ENCODE measurements at places on chromosomes 2 and 18.

GRCh38 chr2:236498369-236498768, 71.3 kb upstream of the ACKR3 start:
- H3K36me3 ChIP-seq, result no peaks in the 10 kb centered on the region
- no peak overlapping the region for H3K4me3 ChIP-seq
- H3K27ac ChIP-seq, result no peak overlapping the region

DNA sequence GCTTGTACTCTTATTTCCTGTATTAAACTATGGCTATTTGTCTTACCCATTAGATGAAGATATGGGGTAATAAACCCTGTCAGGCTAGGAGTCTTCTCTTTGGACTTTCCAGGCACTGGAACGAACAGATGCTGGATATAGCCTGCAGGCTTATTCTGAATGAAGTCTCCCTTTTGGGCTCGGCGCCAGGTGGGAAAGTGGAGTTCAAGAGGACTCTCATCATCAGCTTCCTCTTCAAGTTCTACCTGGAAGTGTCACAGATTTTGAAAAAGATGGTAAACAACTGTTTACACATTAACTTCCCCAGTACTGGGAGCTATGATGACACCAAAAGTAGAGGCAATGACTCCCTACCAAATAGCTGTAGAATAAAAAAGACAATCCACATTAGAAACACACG, 27.9 kb downstream of the AOX1 start:
- no peaks in the 10 kb centered on the region for H3K36me3 ChIP-seq
- no peaks in the 10 kb centered on the region for H3K27me3 ChIP-seq
- H3K4me3 ChIP-seq, result no peak overlapping the region

- no peak for DNase-seq
- no peak overlapping the region for H3K4me3 ChIP-seq
- H3K4me1 ChIP-seq, result peaks cover 6% of the 10 kb centered on the region
- no peaks in the 10 kb centered on the region for H3K27me3 ChIP-seq
- H3K27ac ChIP-seq, result no peak overlapping the region
These were observed 2.0 kb downstream of the LMAN2L start for GRCh38 chr2:96737831-96738230.

DNA sequence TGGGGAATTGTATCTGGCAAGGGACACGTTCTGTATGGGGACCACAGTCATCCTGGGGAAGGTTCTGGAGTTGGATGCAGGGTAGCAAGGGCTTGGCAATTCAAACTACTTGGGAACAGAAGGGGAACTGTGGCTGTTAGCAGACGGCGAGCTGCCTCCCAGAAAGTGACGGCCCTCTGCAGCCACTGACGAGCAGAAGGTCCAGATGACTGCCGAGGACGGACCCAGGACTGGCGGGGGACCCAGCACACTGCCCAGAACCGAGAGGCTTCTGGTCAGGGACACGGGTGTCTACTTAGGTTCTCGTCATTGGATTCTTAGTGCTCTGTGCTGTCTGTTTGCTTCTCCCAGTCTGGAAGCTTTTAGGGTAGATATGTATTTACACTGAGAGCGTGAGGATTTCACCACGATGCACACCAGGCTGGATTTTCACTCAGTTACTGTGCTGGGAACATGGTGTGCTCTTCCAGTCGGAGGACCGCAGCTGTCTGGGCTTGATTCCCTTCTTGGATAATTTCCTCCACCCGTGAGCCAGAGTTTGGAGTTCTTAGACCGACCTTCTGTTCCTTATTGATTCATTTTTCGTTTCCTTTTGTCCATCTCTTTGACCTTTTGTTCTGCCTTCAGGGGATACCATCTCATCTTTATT, 13.4 kb downstream of the GPR35 start:
- peaks cover 10% of the 10 kb centered on the region for H3K27me3 ChIP-seq
- no peak for DNase-seq
- H3K27ac ChIP-seq, result no peak overlapping the region
- no peaks in the 10 kb centered on the region for H3K36me3 ChIP-seq
- H3K4me3 ChIP-seq, result no peak overlapping the region
- no peaks in the 10 kb centered on the region for H3K4me1 ChIP-seq

DNA sequence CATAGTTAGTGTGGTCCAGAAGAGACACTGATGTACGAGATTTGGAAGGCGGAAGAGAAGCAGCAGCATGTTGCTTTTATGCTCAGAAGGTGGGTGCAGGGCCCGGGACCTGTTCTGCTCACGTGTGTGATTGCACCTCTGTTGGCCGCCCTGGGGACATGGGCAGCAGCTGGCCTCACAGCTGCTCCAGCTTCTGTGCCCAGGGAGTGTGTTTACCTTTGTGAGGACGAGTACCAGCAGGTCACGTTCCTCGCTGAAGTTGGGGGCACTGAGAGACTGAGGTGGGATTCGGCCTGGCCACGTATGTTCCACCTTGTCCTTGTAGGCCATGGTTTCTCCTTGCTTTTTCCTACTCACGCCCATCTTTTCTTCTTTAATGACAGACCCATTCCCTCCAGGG, 86.3 kb downstream of the PMAIP1 start:
- no peaks in the 10 kb centered on the region for H3K27me3 ChIP-seq
- DNase-seq, result no peak
- no peaks in the 10 kb centered on the region for H3K36me3 ChIP-seq

DNA sequence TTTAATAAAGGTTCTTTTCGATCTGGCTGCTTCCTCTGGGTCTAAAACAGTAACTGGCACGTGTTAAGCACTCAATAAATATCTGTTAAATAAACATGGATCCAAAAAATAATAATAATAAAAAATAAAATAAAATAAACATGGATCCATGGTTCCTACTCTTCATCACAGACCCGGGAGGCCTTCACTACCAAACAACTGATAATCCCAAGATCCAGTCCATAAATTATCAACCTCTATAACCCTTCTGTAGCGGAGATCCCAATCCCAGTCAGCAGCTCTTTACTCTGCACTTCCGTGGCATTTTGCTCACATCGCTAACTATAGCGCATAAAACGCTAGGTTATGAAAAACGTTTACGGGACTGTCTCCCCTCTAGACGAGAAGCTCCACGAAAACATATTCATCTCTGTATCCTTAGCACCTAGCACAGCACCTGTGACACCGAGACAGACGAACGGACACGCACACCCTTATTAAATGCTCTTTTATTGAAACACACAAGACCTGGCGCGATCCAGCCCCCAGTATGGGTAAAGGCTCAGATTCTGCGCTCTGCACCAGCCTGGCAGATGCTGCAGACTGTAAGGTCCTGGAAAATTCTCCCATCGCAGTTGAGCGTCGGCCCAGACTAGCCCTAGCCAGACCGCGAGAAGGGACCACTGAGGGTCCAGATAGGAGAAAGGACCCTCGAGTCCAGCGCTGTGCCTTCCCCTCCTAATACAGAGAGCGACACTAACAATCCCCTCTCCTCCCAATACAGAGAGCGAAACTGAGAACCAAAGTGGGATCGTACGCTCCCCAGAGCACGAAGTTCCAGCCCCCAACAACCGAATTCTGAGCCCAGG, 770 bp downstream of the NBAS start:
- no peaks in the 10 kb centered on the region for H3K27me3 ChIP-seq
- DNase-seq, result no peak
- H3K27ac ChIP-seq, result no peak overlapping the region
- H3K4me3 ChIP-seq, result peak overlapping the region; percentile 80

DNA sequence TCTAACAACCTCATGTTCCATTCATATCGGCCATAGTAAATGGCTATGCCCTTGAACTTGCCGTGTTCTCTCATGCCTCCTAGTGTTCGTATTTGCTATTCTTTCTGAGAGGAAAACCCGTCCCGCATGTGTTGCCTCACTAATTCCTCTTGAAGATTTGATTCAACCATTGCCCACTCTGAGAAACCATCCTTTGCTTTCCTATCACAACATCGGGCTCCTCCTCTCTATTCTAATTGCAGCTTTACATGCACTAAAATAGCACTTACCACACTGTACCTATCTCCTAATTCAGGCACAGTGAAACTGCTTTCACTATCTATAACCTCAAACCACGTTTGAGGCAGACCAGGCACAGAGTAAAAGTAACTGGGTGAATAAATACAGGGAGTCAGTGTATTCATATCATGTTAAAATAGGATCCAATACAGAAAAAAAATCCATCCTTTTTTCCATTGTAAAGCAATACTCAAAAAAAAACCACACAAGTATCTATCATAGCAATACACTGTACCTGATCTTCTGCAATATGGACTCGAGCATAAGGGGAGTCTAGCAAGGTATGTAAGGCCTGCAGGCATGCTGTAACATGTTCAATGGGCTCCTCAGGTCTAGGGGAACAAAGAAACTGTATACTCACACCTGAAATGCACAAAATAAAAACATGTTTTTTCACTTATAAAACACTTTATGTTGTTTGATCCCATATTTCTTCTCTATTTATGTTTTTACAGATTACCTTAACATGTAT, 39.0 kb upstream of the STRN start:
- H3K4me3 ChIP-seq, result no peak overlapping the region
- DNase-seq, result no peak
- H3K36me3 ChIP-seq, result peaks cover 3% of the 10 kb centered on the region
- no peaks in the 10 kb centered on the region for H3K4me1 ChIP-seq
- H3K27ac ChIP-seq, result no peak overlapping the region

DNA sequence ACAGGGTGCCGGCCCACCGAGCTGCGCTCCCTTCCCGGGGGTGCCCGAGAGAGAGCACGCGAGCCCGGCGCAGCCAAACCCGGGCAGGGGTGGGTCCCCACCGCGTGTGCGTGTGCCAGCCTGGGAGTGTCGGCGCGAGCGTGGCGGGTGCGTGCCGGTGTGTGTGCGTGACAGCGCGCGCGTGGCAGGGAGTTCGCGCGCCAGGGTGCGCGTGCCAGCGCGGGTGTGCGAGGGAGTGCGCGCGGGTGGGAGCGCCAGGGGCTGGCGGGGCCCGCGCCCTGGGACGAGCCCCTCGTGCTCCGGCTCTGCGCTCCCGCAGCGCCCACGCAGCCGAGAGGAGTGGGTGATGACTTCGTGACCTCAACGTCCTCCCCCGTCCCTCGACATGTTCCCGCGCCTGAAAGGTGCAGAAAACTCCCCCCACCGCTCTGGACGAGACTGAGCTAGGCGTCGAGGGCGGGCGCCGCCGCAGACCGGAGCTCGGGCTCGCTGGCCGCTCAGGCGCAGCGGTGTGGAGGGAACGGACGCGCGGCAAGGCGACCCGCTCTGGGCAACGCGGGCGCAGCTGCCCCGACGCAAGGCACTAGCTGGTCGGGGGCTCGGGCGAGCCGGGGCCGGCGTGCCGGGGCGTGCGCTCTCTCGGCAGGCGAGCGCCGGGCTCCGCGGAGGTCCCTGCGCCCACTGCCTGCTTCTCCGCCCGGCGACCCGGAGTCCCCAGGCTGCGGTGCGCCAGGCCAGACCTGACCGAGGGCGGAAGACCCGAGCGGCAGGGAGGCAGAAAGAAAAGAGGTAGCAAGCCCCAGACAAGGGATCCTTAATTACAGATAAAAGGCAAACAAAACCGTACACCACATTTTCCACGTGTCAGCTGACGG, 582.8 kb downstream of the ZEB2 start:
- no peaks in the 10 kb centered on the region for H3K36me3 ChIP-seq
- peak overlapping the region; percentile 41 for H3K4me3 ChIP-seq
- H3K27me3 ChIP-seq, result peaks cover 9% of the 10 kb centered on the region
- H3K4me1 ChIP-seq, result peaks cover 2% of the 10 kb centered on the region
- DNase-seq, result peak; percentile 47

Data from neuronal stem cell (in vitro differentiated cells).